Dorsolateral prefrontal cortex (tissue), 122 donors: ENCODE measurements at places on chromosomes 1 and 21. TPM values are rescaled to one million over a fixed set of nuclear protein-coding genes. Genes with fewer than 3 reads are reported as not detected.

Gene COL6A1
- 84.0 TPM for total RNA-seq

Gene KIF21B
- 43.9 TPM for total RNA-seq

Gene CRYBG2
- total RNA-seq = not detected

Gene CBR3
- 5.4 TPM for total RNA-seq

Gene RGS16
- total RNA-seq = 4.1 TPM

Gene PLXNA2
- 119 TPM for total RNA-seq

Gene CKS1B
- 12.7 TPM for total RNA-seq

Gene KRTAP7-1
- not detected for total RNA-seq

Gene C21orf91
- total RNA-seq = 39.7 TPM

Gene PTAFR
- 2.8 TPM for total RNA-seq

Gene C1orf141
- not detected for total RNA-seq

Gene ZNF648
- total RNA-seq = 0.18 TPM

Gene RNF115
- total RNA-seq = 35.5 TPM

Gene DCDC2B
- total RNA-seq = not detected

Gene UBL4B
- total RNA-seq = not detected

Gene FMO1
- total RNA-seq = not detected

Gene LENEP
- not detected for total RNA-seq

Gene DDR2
- total RNA-seq = 28.1 TPM

Gene PAPPA2
- total RNA-seq = 3.4 TPM

Gene HES2
- not detected for total RNA-seq

Gene IVL
- not detected for total RNA-seq

Gene ALPL
- 10.5 TPM for total RNA-seq

Gene RASSF5
- 16.0 TPM for total RNA-seq

Gene C1orf185
- not detected for total RNA-seq

Gene SAMD13
- 3.7 TPM for total RNA-seq

Gene NDUFS2
- 113 TPM for total RNA-seq

Gene LCE3E
- total RNA-seq = not detected

Gene OVAAL
- total RNA-seq = not detected

Gene MYOM3
- not detected for total RNA-seq

Gene GPN2
- total RNA-seq = 27.0 TPM

Gene NLRP3
- 5.2 TPM for total RNA-seq

Gene ELAPOR1
- total RNA-seq = 49.6 TPM

Gene ITPKB
- 203 TPM for total RNA-seq

Gene POMGNT1
- total RNA-seq = 67.5 TPM

Gene AKR7A3
- total RNA-seq = 4.4 TPM

Gene MAP3K21
- total RNA-seq = 6.5 TPM

Gene PDC
- total RNA-seq = not detected

Gene NR5A2
- total RNA-seq = not detected

Gene IL10
- not detected for total RNA-seq

Gene CMPK1
- 85.5 TPM for total RNA-seq

Gene KCNJ9
- 158 TPM for total RNA-seq

Gene RGSL1
- total RNA-seq = not detected

Gene LCE1F
- not detected for total RNA-seq

Gene DNAJC6
- total RNA-seq = 206 TPM

Gene UMODL1
- 1.2 TPM for total RNA-seq

Gene PDPN
- 8.0 TPM for total RNA-seq
